ENCODE measurements at places on chromosomes 2 and 18.

GRCh38 chr2:82182270-82182669, 1877.7 kb upstream of the LRRTM1 start:
- no peak for DNase-seq

GRCh38 chr2:2845806-2846315, 514.8 kb upstream of the MYT1L start:
- no peak for DNase-seq

DNA sequence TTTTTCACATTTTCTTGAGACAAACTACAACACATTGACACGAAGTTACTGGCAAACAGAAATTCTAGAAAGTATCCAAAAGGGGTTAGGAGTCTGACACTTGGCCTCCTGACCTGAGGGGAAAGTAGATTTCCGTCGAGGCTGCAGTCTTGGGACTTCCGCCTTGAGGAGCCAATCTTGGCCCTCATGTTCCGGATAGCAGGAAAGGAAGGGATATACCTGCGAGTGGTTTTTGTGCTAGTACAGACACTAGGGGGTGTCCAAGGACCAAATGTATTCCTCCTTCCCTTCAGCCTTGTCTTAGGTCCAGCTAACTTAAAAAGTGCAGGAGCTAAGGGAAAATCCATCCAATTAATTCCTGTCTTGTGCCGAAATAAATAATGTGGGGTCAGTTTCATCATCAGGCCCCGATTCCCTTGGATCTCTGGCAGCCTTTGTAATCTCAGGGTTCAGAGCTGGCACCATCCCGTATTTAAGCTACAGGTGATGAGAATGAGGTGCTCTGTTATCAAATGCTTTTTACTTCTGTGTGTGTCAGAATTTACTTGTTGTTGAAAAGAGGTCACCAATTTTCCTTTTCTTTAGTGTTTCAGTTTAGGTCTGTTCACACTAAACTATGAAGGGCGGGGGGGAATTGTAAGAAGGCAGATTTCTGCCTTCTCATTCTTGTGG, 330.2 kb upstream of the FANCL start:
- no peak for DNase-seq

GRCh38 chr18:64240316-64240715, 91.4 kb upstream of the LINC00305 start:
- no peak for DNase-seq

DNA sequence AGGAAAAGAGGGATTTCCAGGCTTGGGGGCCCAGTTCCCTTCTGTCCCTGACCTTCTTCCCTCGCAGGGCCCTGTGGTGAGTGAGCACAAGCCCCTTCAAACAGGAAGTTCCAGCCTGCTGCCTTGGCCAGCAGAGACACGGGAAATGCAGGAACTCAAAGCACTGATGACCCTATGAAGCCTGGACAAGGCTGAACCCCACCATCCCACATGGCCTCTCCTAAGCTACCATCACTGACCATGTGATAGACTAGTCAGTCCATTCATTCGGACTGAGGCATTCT, 196.4 kb downstream of the TNS1 start:
- no peak for DNase-seq

GRCh38 chr2:216201692-216202306, 92.7 kb downstream of the XRCC5 start:
- no peak for DNase-seq

DNA sequence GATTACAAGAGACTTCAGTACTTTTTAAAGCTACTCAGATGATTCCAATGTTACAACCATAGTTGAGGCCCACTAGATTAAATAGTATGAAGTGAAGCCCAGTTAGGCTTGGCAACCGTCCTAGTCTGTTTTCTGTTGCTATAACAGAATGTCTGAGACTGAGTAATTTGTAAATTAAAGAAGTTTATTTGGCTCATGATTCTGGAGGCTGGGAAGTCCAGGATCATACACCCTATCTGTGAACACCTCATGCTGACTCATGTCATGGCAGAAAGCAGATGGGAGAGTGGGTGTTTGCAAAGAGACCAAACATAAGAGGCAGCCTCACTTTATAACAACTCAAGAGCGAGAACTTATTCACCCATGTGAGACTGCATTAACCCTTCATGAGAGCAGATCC, 63.1 kb downstream of the CCDC150 start:
- DNase-seq, result no peak

GRCh38 chr2:201608021-201608420, 35.3 kb downstream of the TMEM237 start:
- DNase-seq, result no peak

- no peak for DNase-seq
Measured at GRCh38 chr2:142893241-142893640, 15.8 kb downstream of the KYNU start.

- DNase-seq, result no peak
Measured at GRCh38 chr2:182611009-182611408, 105.0 kb upstream of the DNAJC10 start.

DNA sequence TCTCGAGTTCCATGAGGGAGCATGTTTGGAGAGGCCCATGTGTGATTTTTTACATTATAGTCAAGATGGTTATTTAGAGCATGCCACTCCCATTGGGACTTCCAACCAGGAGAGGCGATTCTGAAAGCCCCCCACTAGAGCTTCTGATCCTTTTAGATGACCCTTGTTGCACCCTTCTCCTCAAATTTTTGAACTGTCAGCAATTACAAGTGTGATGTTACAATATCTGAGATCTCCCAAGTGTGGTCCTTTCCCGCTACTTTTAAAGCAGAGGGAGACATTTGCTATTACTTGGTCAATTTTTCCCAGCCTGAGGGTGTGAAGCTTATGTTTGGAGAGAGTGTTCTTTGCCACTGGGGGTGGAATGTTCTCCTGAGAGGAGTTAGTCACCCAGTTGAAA, 16.7 kb upstream of the PTH2R start:
- no peak for DNase-seq

- DNase-seq, result no peak
Measured at GRCh38 chr2:216932863-216933548, 73.1 kb upstream of the TNP1 start.

GRCh38 chr2:23859983-23860382, 66.9 kb downstream of the ATAD2B start:
- DNase-seq, result no peak

DNA sequence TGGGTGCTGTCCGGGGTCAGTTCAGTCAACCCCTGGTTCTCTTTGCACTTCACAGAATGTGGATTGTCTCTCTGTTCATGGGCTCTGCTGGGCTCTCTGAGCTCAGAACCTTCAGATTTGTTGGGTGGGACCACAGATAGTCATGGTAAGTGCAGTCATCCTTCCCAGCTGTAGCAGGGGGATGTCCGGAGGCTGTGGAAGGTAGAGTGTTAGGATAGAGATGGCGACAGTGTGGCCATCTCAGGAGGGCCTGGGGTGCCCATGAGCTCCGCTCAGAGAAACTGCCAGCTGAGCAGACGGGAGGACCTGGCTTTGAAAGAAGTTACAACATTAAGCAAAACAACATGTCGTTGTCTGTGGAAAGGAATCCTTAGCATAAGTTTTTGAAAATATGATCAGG, 149.8 kb downstream of the FAM210A start:
- DNase-seq, result no peak

DNA sequence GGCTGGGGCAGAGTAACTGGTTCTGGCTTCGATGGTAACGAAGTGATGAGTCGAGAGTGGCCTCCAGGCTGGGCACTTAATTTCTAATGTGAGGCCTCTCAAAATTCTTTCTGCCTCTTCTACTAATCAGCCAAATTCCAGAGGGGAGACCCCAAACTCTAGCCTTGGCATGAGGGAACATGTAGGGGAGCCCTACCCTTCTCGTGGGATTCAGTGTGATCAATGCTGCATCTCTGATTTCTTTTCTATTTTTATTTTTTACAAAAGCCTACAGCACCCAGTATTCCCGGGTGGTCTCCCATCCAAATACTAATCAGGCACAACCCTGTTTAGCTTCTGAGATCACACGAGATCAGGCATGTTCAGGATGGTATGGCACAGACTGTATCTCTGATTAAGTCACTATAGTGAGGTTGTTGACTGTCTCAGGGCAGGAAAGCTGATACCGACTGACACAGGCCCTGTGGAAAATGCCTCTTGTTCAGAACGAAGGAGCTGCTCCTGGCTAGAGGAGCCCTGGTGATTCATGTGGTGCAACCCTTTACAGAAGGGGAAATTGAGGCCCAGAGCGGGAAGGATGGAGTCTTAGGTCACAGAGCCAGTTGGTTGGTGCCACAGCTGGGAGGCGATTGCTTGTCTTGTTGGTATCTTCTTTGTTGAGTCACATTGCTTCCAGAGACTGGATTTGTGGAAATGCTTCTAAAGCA, 126.3 kb upstream of the HS6ST1 start:
- DNase-seq, result no peak

DNA sequence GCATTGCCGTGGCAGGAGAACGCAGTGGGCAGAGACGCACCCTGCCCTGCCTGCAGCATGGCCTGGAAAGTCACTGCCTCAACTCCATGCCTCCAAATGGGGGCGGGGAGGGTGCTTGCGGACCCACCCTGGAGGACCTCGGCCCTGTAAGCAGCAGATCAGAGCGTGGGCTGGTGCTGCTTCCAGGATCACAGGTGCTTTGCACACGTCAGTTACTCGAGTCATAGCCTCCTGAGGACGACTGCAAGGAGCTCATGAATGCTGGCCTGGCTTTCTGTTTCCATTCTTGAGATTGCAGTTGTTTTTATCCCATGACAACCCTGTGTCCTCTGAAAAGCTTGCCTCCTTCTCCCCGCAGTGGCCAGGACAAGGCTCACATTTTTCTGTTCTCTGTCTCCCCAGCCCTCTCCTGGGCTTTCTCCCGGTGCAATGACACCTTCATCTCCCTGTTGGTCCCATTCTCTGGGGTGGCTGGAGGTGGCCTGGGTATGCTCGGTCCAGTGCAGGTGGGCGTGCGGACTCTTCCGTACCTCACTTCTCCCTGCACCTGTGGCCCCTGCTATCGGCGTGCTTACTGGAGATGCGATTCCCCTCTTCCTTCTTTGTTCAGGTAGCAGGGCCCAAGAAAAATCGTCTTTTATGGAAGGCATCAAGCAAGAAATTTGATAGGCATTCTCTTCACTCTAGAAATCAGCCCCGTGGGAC, 208.0 kb downstream of the GBX2 start:
- no peak for DNase-seq

GRCh38 chr2:176812246-176812775, 400.3 kb upstream of the HNRNPA3 start:
- no peak for DNase-seq

- DNase-seq, result no peak
Measured at GRCh38 chr2:162490052-162490717, 146.3 kb downstream of the GCA start.

GRCh38 chr18:36352384-36352783, 54.9 kb downstream of the FHOD3 start:
- DNase-seq, result no peak

DNA sequence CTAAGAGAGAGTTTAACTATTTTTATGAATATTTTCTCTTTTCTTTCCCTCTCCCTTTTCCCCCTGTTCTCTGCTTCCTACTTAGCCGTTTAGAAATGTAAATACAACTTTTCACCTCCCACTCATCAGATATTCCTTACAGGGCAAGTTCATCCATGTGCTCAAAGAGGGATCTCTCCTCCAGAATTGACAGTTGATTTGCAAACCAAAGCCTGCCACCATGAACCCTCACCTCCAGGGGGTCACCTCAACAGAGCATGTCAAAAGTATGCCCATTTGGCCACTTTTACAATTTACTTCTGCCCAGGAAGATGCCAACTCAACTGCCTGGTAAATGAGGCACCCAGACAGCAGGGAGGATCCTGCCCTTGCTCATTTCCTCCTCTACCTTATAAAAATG, 149.2 kb upstream of the GYPC start:
- no peak for DNase-seq

DNA sequence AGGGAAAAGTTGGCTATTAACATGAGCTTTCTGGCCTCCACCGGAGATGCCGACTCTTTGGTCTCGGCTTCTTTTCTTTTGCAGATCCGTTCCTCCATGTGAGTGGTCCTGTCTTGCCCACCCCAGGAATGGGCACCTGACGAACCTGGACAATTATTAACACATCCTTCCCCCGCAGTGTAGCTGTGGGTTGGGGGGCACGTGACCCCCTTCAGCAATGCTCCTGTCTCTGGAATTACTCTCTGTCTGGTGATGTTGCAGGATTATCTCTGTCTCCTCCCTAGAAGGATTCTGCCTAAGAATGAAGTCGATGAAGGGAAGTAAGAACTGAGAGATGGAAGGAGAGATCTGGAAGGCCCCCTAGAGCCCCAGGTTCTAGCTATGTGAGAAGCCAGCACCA, 115.2 kb upstream of the NPAS2 start:
- DNase-seq, result no peak

- DNase-seq, result no peak
Measured at GRCh38 chr2:229629039-229629438, 85.3 kb downstream of the DNER start.

GRCh38 chr2:200732866-200733265, 78.8 kb upstream of the BZW1 start:
- no peak for DNase-seq

DNA sequence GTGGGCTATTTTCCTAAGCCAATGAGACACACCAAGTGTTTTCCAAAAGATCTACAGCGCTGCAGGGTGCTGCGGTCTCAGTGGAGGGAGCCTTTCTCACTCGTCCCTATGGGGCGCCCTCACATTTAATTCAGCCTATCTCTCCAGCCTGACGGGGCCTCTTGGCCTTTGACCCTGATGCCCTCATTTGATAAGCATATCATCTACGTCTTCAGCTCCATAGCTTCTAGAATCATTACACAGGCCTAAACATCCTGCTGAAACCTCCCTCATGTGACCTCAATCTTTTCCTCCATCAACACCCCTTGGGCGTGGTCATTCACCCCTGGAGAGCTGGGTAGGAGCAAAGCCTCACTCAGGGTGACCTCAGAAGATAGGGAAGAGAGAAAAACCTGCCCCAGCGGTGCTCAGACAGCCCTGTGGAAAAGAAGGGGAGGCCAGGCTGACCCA, 57.4 kb downstream of the CYP26B1 start:
- no peak for DNase-seq

GRCh38 chr2:67574230-67574629, 177.1 kb downstream of the ETAA1 start:
- no peak for DNase-seq

GRCh38 chr18:34704823-34705222, 5.3 kb upstream of the DTNA start:
- no peak for DNase-seq

DNA sequence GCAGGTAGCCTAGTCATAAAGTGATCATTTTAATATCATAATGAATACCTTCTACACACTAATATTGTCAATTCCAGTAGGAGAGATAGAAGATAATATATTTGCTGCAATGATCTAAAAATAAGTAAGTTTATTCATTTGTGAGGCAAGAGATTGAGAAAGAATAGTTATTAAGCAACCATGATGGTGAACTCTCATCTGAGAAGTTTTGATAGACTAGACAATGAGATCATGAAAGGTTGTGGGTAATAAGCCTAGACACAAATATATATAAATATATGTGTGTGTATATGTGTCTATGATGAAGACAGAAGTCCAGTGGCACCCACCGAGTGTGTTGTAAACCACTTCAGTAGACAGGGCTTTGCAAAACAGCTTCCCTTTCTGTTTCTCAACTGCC, 181.0 kb upstream of the CHST9 start:
- DNase-seq, result no peak

- no peak for DNase-seq
Measured at GRCh38 chr2:233964581-233964980, 47.4 kb downstream of the TRPM8 start.

- no peak for DNase-seq
Measured at GRCh38 chr2:229407170-229407569, 136.1 kb upstream of the PID1 start.
